ENCODE measurements at places on chromosomes 7 and 10.

- no peak for DNase-seq
Observed at GRCh38 chr7:144910411-144910810, 74.6 kb upstream of the TPK1 start.

DNA sequence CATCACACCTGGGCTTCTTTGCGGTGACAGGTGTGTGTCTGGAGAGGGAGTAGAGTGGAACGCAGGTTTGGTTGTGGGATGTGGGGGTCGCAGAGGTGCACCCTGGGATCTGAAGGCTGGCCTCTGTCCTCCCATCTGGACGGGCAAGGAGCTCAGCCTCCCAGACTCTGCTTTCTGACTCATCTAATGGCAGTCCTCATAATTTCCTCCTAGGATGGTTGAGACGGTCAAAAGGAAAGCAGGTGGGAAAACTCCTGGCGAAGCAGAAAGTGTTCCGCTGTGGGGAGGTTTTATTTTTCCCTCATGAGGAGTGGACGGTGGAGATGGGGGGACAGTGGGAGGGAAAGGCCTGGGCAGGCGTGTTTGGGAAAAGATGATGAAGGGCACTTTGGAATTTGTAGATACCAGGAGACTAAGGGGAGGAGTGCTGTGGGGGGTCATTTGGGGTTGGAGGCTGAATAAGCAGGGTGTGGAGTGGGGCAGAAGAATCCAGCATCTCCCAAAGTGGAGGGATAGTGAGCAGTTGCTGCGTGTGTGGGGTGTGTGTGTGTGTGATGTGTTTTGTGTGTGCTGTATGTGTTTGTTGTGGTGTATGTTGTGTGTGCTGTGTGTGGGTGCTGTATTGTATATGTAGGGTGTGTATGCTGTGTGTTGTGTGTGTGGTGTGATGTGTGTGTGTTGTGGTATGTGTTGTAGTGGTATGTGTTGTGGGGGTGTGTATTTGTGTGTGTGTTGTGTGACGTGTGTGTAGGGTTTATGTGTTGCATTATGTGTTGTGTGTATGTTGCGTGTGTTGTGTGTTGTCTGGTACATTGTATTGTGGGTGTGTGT lies 97.2 kb upstream of the PODXL start:
- no peak for DNase-seq

DNA sequence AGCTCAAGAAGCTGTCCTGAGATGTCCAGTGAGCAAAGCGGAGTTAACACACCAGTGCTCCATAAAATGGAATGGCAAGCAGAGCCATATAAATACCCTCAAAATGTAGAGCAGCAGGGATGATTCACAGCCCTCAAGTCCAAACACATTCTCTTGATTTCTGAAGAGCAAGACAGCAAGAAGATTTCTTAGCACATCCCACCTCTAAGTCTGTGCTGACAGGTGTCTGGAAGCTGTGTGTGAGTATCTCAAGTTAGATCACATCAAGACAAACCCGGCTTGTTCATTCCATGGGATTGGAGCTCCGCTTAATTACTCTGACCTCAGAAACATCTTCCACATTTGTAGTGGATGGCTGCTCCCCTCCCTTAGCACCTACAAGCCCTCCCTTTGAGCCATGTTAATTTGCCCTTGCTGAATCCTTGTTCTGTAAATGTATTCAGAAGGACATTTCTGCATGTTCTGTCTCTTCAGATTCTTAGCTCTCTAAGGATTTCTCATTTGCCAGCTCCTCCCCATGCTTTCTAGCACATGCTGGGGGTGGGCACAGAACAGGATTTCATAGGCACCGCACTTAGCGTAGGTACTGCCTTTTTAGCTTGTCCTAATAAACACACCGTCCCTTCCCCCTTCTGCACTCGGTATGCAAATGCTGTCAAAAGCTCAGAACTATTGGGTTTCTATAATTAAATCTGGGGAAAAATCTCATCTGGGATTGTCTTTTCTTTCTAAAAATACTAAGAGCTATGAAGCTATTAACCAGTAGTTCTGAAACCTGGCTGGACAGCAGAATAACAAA lies 112.7 kb downstream of the CPXM2 start:
- DNase-seq = no peak

GRCh38 chr10:89640241-89640640 lies 4.8 kb downstream of the PANK1 start:
- no peak for DNase-seq

- DNase-seq = no peak
Observed at GRCh38 chr7:151286148-151286547, 37.7 kb upstream of the SMARCD3 start.

- no peak for DNase-seq
Observed at GRCh38 chr7:22230238-22230637, 126.7 kb downstream of the RAPGEF5 start.
